Testis (tissue), 5 donors: ENCODE measurements at places on chromosomes 1 and 21.

DNA sequence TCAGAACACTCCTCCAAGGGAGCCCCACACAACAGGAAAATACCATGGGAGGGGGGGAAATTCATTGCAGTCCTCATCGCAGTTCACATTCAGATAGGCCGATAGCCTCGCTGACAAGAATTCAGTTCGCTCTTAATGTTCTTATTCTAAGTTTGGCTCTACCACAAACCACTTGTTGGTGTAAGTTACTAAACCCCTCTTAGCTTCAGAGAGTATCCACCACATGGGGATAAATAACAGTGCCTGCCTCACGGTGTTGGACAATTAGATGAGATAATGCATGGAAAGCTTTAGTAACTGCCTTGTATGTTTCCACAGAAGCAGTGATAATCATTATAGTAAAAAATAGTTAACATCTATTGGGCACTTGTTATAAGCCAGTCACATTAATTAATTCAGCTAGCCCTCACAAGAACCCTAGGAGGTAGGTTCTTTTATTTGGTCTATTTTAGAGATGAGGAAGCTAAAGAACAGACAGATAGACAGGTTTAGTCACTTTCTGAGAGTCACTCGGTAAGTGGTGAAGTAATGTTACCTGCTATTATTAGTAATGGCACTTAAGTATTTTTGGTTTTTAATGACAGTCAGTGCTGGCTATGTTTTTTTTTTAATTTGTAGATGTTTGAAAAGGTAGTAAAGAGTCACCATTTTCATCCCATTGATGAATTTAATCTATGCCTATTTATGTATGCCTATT lies 10.1 kb downstream of the VAV3 start:
- no peak for DNase-seq

DNA sequence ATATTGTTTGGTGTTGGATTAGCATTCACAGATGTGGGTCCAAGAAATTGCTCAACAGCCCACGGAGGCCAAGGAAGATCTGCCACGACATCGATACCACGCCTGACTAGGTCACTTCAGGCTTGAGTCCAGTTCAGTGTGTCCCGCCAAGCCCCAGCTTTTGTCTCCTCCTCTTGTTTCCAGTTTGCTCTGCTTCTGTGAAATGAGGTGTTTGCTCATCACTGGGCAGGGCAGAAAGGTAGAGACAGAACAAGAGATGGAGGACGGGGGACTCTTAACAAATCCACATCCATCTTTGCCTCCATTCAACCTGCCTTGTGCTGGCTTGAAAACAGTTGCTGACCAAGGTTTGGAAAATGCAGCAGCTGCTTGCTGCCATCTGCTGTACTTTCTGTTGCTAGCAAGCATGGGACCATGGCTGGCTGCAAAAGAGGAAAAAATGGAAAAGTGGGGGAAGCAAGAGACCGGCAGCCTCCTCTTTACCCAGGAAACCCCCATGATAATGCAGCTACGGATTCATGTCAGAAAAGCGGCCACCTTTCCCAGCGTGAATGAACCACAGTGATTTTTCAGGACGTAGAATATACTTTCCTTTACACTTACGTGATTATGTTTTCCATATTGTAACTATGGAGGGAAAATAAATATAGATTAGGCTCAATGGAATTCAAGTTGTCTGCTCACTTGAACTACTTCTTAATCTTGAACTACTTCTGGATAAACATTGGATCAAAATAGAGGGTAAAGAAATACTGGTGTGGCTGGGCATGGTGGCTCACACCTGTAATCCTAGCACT lies 80.2 kb upstream of the GREM2 start:
- DNase-seq = peak; percentile 55

GRCh38 chr1:60906526-60906925 lies 175.8 kb upstream of the NFIA start:
- DNase-seq = no peak

DNA sequence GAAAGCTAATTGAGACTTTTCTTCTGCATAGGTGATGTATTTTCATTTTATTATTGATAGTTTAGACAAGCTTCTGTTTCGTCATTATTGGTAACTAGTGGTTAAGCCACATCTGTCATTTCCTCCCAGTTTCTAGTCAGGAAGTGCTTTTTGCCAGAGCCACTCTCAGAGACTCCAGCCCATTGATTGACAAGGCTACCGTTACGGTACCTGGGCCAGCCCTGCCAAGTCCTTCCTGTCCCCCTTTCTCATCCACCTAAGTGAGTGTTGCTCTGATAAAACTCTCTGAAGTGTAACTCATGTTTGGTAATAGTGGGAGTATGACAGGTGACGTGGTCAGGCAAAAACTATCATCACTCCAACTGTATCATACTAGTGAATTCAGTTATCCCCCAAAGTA lies 29.6 kb upstream of the AGL start:
- DNase-seq = no peak

DNA sequence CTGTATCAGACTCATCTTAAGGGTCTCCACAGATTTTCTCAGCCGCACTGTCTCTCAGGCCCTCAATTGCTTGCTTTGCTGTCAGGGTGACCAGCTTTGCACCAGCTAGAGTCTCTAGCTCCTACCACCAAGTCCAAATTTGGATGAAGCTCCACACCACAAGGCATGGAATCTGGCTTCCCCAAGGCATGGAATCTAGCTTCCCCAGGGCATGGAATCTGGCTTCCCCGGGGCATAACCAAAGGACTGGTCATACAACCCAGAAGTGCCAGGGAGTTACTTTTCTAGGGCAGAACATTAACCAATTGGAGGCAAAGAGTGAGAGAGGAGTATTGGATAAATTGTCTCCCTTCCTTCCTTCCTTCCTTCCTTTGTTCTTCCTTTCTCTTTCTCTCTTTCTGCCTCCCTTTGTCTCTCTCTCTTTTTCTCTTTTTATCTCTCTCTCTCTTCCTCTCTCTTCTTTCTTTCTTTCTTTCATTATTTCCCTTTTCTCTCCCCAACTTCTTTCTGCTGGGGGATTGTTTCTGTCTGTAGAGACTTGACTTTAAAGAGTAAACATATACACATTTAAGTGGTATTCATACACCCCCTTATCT lies 76.9 kb upstream of the HAO2 start:
- DNase-seq = no peak
